Progenitor cell of endocrine pancreas (in vitro differentiated cells): ENCODE measurements at places on chromosomes 13 and 19.

- DNase-seq = no peak
Measured at GRCh38 chr13:37168151-37168550, 62.7 kb upstream of the CSNK1A1L start.

- DNase-seq = no peak
Measured at GRCh38 chr13:42681326-42682100, 99.9 kb upstream of the FAM216B start.

DNA sequence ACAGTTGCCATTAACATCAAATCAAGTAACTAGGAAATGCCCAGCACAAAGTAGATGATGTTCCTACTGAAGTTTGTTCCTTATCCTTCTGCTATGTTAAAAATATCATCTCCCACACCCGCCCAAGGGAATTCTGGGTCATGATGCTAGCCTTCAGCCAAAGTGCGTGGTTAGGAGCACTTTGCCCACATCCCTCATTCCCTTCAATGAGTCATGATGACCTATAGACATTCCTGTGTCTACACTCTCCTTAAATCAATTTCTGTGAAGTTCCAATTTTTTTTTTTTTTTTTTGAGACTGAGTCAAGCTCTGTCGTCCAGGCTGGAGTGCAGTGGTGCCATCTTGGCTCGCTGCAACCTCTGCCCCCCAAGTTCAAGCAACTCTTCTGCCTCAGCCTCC lies 17.0 kb downstream of the RXFP2 start:
- DNase-seq = no peak

- no peak for DNase-seq
Measured at GRCh38 chr13:27605099-27605498, 15.2 kb downstream of the LNX2 start.

- DNase-seq = no peak
Measured at GRCh38 chr19:13926010-13926409, 12.2 kb downstream of the PODNL1 start.

- no peak for DNase-seq
Measured at GRCh38 chr13:109314101-109314500, 472.3 kb downstream of the IRS2 start.

- DNase-seq = no peak
Measured at GRCh38 chr19:610071-610800, 20.6 kb downstream of the HCN2 start.

DNA sequence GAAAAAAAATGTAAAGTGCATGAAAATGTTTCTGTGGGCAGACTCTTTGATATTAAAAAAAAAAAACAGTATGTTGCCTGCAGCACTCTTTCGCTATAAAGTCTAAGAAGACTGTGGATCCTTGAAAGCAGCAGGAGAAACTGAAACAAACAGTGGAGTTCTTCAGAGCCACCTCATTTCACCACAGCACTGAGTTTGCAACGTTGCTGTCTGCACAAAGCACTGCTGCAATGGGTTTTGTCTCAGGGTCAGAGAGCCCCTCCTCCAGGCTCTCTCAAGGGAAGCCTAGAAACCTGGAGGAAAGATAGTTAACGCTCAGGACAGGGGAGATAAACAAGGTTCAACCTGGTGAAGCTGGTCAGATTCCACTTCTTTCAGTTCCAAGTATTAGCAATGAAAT lies 248.7 kb downstream of the EFNB2 start:
- DNase-seq = no peak

- DNase-seq = no peak
Measured at GRCh38 chr13:49112782-49113525, 107.2 kb upstream of the MLNR start.

GRCh38 chr19:3062165-3063105 lies at the start of gene TLE5:
TSS of gene TLE5 (minus strand) at chr19:3062495. CDS start at chr19:3062200, 295 bp downstream.
- no peak for DNase-seq

DNA sequence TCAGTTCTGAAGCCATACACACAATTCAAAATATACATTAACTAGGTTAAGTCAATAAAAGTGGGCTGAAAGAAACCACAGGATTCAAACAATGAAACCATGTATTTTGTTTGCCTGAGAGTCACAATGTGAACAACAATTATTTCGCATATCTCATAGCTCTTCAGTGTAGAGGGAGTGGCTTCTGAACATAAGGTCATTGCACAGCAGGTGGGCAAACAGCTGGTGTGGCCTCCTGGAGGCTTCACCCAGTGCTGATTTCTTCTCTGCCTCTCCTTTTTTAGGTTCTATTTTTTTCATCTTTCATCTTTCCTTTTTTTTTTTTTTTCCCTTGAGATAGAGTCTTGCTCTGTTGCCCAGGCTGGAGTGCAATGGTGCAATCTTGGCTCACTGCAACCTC lies 40.4 kb upstream of the ZNF254 start:
- no peak for DNase-seq

DNA sequence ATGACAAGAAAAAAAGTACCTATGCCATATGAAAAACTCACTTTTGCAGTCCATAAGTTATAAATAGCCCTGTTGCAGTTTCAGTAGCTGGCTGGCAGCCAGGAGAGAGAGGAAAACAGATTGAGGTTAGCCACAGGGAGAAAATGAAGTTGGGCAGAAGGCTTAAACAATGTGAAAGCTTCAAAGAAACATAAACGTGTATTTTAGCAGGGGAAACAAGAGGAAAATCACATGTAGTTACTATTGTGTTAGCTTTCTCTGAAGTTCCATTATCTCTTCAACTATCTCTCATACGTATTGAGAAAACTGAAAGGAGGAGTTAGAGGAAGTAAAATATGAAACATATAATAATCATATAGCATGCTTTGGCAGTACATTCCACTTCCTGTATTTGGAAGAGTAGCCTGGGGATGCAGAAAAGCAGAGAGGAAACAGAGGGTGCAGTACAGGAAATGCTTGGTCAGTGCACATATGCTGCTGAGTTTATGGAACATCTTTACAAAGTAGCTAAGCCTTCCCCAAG lies 1551.1 kb downstream of the EFNB2 start:
- DNase-seq = no peak

GRCh38 chr13:39111145-39111544 lies 72.9 kb downstream of the NHLRC3 start:
- DNase-seq = no peak

GRCh38 chr13:37701306-37701705 lies 102.7 kb upstream of the POSTN start:
- no peak for DNase-seq

DNA sequence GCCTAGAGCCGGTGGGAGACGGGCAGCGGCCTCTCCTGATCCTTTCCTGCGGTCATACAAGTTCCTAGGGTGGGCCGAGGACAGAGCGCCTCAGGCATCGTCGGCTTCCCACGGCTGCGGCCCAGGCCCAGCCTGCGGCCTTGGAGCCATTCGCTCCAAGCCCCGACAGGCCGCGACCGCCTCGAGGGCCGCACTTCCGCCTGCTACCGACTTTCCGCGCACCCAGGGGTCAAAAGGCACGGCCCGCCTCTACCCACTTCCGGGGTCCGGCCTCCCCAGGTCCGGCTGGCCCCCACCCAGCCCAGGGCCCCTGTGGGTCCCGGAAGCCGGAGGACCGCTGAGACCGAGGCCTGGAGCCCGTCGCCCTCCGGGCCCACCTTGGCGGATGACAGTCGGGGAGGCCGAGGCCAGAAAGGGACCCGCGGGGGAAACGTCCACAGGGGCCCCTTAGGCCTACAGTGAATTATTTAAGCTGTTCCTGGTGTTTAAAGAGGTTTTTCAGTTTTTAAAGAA lies 16.2 kb downstream of the ZIC2 start:
- no peak for DNase-seq

- DNase-seq = no peak
Measured at GRCh38 chr13:73336773-73337172, 278.0 kb downstream of the KLF5 start.

DNA sequence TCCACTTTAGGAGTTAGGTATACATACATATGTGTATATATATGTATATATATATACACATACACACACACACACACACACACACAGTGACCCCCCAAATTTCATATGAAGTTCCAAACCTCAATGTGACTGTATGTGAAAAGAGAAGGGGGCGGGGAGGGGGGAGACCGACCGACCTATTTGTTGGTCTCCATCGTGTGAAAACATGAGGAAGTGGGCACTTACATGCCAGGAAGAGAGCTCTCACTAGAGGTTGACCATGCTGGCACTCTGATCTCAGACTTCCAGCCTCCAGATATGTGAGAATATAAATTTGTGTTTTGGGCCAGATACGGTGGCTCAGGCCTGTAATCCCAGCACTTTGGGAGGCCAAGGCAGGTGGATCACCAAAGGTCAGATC lies 24.6 kb downstream of the ZNF562 start:
- no peak for DNase-seq

- DNase-seq = peak; percentile 45
Measured at GRCh38 chr19:46303691-46304397, 7.0 kb downstream of the HIF3A start.

GRCh38 chr13:22693691-22694090 lies 487.1 kb upstream of the SGCG start:
- DNase-seq = no peak

DNA sequence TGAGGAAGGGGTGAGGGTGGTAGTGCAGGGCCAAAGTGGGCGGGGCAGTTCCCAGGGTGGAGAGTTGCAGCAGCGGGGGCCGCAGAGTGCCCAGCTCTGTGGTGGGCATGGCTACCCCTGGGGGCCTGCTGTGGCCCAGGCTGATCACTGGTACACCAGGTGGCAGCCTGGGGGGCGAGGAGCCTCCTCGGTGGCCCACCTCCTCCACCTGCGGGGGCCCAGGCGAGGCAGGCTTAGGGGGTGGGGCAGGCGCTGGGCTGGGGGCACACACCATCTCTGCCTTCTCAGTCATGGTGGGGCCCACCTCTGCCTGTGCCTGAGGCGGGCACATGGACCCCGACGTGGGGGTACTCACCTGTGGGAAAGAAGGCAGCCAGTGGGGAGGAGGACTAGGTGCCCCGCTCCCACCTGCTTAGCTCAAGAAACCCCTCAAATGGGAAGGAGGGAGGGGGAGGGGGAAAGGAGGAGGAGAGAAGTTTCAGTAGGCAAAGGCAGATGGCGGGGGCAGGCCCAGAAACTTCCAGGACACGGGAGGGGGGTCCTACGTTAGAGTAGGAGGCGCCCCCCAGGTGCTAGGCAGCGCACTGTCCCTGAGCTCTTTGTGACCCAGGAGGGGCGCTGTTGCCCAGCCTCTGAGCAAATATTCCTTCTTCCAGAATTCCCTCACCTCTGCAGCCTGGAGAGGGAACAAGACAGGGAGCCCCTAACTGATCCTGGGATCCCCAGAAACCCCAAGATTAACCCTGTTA lies 1.6 kb downstream of the LYL1 start:
- DNase-seq = no peak

GRCh38 chr19:49939721-49940481 lies 10.6 kb upstream of the NUP62 start:
- DNase-seq = no peak
